Esophagus squamous epithelium (tissue), 5 donors: ENCODE measurements at places on chromosomes 7 and 10. TPM values are rescaled to one million over a fixed set of nuclear protein-coding genes. Genes with fewer than 3 reads are reported as not detected.

DRGX gene
- not detected for total RNA-seq

GRCh38 chr10:35216303-35216905 is 89.8 kb downstream of the CREM start:
- H3K4me3 ChIP-seq: no peak overlapping the region
- no peak overlapping the region for H3K27ac ChIP-seq
- DNase-seq: no peak
- no peaks in the 10 kb centered on the region for H3K36me3 ChIP-seq
- H3K27me3 ChIP-seq: no peaks in the 10 kb centered on the region
- H3K4me1 ChIP-seq: peaks cover 31% of the 10 kb centered on the region

- no peak for DNase-seq
- no peaks in the 10 kb centered on the region for H3K27me3 ChIP-seq
- H3K27ac ChIP-seq: no peak overlapping the region
- no peak overlapping the region for H3K4me3 ChIP-seq
- no peaks in the 10 kb centered on the region for H3K36me3 ChIP-seq
Observed at GRCh38 chr7:120825576-120825975, 32.4 kb downstream of the TSPAN12 start.

DNA sequence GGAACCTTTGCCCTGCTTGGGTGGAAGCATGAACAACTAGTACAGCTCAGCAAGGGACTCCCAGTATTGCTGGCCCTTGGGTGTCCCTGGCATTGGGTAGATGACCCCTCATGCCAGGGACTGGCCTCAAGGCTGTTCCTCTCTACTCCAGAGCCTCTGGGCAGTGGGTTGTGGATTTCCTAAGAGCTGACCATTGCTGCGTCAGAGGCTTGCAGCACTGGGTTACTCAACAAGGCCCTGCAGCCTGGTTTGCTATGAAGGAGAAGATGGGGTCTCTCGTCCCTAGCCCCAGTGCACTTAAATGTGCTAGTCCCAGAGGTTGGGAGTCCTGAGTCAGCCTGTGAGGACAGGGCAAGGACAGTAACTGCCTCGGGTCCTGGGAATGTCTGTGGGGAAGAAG is 2.5 kb downstream of the VSIR start:
- H3K36me3 ChIP-seq: no peaks in the 10 kb centered on the region
- H3K4me3 ChIP-seq: peak overlapping the region; percentile 68
- peaks cover 72% of the 10 kb centered on the region for H3K4me1 ChIP-seq
- H3K27ac ChIP-seq: peak overlapping the region; percentile 96
- no peak for DNase-seq

CLDN4 gene
- total RNA-seq: 99.4 TPM

DNA sequence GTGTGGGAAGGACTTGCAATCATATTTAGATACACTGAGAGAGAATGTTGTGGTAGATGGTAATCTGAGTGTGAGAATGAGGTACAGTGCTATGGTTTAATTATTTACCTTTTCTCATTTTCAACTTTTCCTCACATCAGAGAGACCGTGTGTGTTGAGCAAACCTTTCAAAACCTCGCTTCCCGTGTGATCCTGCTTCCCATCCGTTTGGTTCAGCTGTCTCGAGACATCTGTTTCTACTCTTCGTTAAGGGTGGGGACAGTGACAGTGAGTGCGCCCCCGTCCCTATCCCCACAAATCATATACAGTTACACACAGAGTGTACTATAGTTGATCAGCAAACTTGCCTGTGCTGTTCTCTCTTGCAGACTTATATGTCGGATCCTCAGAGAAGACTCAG is 33.0 kb upstream of the NOBOX start:
- H3K27ac ChIP-seq: no peak overlapping the region
- H3K36me3 ChIP-seq: no peaks in the 10 kb centered on the region
- no peaks in the 10 kb centered on the region for H3K27me3 ChIP-seq
- no peak for DNase-seq
- H3K4me3 ChIP-seq: no peak overlapping the region

TYSND1 gene
- total RNA-seq: 16.7 TPM
